Activated CD8-positive, alpha-beta memory T cell treated with anti-CD3 and anti-CD28 coated beads for 4 hours (primary cell): ENCODE measurements at places on chromosomes 4 and X.

GRCh38 chr4:88720451-88721428, 23.1 kb upstream of the NAP1L5 start:
- no peak for DNase-seq

DNA sequence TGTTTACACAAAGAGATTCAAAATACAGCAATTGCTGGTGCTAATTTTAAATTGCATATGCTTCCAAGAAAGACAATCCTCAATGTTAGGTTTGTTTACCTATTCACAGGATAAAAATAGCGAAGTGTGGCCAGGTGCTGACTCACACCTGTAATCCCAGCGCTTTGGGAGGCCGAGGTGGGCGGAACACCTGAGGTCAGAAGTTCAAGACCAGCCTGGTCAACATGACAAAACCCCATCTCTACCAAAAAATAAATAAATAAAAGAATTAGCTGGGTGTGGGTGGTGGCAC, 77.7 kb downstream of the OPHN1 start:
- DNase-seq: no peak

GRCh38 chr4:15003401-15003890, 1.2 kb downstream of the CPEB2 start:
- peak; percentile 18 for DNase-seq

DNA sequence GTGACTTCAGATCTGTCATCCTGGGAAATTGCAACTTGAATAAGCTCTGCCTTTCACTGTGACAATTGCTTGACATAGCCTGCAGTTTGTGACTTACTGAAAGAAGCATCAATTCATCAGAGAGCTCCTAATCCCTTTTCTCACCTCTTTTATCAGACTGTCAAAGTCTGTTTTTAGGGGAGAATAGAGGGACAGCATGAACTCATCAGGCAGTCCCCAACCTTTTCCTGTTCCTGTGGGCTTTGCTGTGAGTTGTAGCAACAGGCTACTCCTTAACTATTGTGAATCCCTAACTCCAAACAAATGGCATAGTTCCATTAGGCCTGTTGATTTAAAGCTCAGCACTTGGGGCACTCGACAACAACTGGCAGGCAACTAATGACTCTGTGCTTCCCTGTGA, 64.9 kb downstream of the DOCK11 start:
- no peak for DNase-seq

DNA sequence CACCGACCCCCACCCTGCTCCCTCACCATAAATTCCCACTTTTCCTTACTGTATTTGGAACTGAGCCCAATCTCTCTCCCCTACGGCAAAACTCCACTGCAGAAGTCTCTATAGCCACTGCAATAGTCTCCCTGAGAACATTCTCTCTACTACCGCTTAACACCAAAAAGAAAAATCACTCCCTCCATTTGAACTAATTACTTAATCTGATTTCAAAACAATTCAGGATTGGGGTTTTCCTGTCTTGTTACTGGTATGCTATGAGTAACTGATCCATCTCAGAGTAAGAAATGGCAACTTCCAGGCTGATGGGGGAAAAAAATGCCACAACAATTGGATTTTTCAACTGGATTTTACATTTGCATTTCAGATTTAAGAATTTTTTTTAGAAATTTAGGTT, 5.8 kb downstream of the PAPSS1 start:
- DNase-seq: no peak

- DNase-seq: no peak
Observed at GRCh38 chr4:119748853-119749252, 120.2 kb upstream of the PDE5A start.

DNA sequence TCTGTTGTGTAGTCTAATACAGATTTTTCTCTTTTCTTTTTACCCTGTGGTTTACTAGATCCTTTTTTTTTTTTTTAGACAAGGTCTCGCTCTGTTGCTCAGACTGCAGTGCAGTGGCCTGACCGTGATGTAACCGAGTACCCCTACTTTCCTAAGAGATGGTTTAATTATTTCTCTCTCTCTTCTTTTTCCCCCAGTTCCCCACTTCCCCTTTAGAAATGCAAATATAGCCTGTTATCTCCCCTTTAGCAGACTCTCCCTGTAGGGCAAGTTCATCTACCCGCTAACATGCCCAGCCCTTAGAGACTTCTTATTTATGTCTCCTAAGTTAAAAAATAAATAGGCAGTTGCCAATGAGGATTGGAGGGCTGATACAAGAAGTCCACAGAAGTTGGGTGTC, 4.5 kb downstream of the SNX25 start:
- DNase-seq: no peak

DNA sequence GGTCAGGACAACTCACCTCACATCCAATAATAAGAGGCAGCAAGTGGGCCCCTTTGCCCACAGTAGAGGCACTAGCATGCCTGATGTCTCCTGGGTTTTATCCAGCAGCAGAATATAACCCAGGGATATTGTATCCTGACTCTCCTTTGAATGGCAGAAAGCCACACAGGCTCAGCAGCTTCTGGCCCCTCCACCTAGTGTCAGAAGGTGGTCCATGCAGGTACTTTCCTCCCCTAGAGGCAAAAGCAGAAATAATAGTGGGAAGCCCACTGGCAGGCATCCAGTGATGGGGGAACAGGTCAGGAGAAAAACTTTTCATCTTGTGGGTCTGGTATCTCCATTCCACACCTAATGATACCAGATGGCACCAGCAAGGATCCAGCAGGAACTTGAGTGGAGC, 75.5 kb upstream of the IRS4 start:
- DNase-seq: no peak

GRCh38 chr4:1226144-1226481, 22.8 kb downstream of the CTBP1 start:
- no peak for DNase-seq

DNA sequence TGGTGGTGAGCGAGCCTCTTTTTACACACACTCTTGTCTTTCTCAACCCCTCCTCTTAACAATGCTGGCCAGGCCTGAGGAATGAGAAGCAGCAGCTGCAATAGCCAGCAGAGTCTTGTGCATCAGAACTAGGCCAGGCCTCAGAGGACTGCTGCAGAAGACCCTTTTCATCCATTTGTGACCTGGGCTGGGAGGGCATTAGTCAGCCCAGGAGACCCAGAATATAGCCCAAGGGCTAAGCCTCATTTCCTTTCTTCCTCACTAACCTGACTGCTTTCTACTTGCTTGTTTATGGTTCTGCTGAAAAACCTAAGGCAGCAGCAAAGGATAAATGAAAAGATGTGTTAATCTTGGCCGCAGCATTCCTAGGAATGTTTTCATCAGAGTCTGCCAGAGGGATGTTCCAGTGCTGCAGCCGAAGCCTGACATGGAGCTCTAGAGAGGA, 254.7 kb upstream of the AR start:
- no peak for DNase-seq
